ENCODE measurements at places on chromosomes 6 and 20. TPM values are rescaled to one million over a fixed set of nuclear protein-coding genes. Genes with fewer than 3 reads are reported as not detected.
A peak's percentile ranks its signal among the peaks of the same experiment; 100 is the strongest.

- no peak for DNase-seq
Observed at GRCh38 chr6:111720931-111721496, 115.3 kb upstream of the TRAF3IP2 start.

DNA sequence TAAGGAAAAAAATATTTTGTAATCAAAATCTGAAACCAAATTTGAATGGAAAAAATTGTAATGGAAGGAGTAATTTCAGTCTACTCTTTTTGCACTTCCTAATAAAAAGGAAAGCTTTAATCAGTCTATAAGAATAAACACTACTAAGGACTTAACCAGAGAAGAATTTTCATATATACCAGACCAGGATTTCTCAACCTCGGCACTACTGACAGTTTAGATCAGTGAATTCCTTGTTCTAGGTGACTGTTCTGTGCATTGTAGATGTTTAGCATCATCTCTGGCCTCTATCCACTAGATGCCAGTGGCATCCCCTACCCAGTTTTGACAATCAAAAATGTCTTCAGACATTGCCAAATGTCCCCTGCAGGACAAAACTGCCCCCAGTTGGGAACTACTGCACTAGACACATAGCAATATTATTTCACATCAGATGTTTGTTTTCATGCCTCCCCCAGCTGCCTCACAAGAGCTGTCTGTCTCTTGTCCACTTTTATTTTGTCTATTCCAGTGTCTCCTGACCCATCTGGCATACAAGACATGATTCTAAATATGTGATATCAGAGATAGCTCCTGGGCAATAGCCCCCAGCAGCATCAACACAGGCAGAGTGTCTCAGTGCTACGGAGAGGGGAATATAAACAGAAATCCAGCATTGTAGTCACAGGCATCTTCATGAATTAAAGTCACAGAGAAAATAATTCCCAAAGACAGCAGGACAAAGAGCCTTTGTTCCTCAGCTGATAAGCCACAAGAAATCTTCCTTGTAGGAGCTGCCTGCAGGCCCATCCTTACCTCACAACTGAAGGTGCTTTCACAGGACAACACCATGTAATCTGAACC, 27.0 kb downstream of the DNAAF9 start:
- no peak for DNase-seq

DNA sequence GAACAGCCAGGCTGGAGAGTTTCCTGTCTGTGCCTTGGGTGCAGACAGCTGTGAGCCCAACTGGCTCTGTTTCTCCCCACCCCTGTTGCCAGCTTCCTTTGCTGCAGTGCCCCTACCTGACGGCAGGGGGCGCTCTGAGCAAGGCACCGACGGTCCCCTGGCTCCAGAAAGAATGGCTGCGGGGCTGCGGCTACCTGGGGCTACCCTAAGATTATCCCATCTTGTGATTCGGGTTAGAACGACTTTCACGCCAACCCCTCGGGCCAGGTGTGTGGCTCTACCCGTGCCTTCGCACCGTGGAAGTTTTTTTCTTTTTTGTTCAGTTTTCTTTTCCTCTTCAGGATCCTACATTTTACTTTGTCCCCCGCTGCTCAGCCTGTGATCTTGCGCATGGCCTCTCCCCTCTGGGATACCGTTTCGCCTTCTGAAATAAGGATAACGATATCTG, 33.4 kb upstream of the AAR2 start:
- peak; percentile 60 for DNase-seq

DNA sequence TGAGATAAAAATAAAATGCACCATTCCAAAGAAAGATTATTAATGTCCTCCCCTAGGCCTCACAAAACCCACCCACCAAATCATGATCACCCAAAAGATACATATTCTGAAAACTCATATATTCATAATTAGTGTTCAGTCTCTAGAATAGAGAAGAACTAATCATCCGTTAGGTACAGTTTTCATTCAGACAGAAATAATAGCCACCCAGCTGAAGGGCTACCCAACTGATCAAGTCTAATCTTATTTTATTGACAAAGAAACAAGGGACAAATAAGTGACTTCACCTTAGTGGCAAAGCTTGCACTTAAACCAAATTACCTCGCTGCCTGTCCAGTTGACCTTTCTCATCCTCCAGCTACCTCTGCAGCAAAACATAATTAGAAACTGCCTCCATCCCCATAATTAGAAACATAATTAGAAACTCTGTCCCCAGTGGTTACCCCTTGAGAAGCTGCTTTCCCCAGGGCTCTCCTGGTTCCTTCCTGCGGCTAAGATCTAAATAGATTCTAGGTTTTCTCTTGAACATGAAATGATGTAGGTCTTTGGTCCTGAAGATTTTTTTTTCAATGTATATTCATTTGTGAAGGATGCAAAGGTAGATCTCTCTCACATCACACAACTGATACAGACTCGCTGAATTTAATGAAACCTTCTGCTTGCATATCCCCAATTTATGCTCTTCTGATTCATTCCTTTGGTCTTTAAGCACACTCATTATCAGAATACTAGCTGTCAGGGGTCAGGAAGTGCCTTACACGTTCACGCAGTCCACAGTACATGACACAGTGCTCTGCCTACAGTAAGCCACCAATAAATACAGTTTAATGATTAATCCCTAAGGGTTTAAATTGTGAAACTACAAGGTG, 46.3 kb downstream of the HBS1L start:
- no peak for DNase-seq

GRCh38 chr6:154956771-154957522, 38.2 kb upstream of the TIAM2 start:
- no peak for DNase-seq

RIPPLY2 gene
- total RNA-seq: not detected

Measured in CD8-positive, alpha-beta memory T cell (primary cell).